Glutamatergic neuron (in vitro differentiated cells): ENCODE measurements at places on chromosomes 2 and 18. TPM values are rescaled to one million over a fixed set of nuclear protein-coding genes. Genes with fewer than 3 reads are reported as not detected.

DNA sequence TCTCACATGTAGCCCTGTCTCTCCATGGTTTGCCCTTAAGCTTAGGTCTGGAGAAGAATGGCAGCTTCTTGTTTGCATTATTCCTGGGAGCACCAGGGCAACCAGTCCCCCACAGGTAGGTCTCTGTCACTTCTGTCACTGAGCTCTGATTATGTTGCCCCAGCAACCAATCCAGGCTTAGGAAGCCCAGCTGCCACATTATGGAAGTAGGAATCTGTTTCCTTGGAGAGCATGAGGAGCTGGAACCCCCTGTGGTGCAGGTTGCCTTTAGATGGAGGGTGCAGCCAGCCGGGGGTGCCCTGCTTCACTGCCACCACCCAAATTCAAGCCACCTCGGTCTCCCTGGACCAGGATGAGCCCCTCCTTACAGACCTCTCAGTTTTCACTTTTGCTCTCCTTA is 4.8 kb downstream of the RESP18 start:
- DNase-seq, result no peak

DNA sequence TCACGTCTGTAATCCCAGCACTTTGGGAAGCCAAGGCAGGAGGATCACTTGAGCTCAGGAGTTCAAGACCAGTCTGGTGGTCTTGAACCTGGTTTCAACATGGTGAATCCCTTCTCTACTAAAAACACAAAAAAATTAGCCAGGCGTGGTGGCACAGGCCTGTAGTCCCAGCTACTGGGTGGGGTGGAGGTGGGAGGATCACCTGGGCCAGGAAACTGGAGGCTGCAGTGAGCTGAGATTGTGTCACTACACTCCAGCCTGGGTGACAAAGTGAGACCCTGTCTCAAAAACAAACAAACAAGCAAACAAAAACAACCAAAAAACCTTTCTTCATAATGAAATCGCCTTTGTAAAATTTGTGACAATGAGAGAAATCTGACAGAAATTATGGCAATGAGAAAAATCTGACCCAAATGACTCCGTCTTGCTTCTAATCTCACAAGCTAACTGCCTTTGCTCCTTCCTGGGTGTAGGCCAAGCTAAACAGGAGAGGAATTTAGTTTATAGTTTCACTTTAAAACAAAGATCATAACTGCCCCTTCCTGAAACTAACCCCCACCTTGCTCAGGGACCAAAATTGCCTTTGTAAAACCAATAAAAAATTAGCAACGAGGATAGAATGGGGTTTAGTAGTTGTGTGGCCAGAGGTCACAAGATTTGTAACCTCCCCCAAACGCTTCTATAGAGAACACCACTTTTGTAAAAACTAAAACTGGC is 60.7 kb upstream of the KIF5C start:
- no peak for DNase-seq

- DNase-seq, result no peak
These were observed 46.8 kb upstream of the ACTR3 start for GRCh38 chr2:113842919-113843736.

GRCh38 chr2:2881499-2881898 is 496.1 kb downstream of the EIPR1 start:
- DNase-seq, result no peak

DNA sequence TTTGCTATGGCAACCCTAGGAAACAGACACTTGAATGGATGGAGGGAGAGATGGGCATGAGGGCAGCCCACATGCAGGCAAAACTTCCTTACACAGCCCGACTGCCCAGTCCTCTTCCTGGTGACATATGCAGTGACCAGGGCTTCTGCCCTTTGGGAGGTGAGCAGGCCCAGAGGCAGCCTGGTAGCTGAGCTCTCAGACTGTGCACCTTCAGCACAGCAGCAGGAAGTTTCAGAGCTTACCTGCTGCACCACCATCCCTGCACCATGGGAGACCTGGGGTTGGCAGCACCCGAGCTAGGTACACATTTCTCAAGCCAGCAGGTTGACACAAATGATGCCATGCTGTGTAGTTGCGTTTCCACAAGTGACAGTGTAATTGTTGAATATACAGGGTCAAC is 97.6 kb upstream of the LMAN1 start:
- DNase-seq, result no peak

DNA sequence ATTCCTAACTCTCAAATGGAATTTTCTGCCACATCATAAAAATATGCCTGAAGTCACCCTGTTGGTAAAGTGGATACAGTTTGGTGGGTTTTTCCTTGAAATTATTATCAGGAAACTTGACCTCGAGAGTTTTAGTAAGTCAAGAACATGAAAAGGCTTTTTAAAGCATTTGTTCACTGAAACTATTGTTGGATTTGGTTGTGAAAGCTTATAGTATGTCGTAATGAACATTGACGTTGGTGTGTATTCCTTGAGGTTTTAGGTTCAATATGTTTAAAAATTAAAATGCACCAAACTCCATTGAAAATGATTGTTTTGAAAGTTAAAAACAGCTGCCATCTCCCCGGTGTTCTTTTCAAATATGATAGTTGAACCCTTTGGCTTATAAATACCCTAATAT is 30.8 kb downstream of the AOX1 start:
- DNase-seq, result no peak

The FBXO36 gene
- 3.4 TPM for total RNA-seq

The MAPK4 gene
- total RNA-seq, result 13.1 TPM

DNA sequence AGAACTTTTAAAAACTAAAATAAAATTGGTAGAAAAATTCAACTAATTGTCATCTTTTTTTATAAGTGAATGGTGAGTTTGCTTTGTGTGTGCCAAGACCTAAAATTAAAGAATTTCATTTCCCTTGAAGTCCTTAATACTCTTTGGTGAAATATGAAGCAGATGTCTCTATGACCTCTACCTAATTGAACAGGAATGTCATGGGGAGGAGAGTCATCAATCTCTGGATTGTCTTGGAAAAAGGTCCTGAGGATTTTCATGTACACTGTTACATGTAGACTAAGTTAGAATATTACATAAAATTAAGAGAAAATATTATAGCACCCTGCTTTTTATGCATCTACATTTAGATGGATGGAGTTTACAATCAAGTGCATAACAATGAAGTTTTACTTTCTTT is 177.9 kb upstream of the LRP1B start:
- no peak for DNase-seq

The LYPD6 gene
- total RNA-seq, result 1.5 TPM

DNA sequence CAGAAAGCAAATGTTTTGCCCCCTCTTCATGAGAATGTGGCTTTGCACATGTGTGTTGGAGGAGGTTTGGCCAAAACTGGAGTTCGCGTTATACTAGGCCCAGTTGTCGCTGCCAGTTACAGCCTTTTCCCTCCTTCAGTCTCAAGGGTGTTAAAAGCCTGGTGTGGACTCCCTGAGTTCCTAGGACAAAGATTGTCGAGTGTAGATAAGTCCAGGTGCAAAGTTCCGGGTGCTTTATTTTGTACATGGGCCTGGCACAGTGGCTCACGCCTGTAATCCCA is 542 bp upstream of the RNF103 start:
- DNase-seq, result no peak

The RSAD2 gene
- total RNA-seq, result not detected

DNA sequence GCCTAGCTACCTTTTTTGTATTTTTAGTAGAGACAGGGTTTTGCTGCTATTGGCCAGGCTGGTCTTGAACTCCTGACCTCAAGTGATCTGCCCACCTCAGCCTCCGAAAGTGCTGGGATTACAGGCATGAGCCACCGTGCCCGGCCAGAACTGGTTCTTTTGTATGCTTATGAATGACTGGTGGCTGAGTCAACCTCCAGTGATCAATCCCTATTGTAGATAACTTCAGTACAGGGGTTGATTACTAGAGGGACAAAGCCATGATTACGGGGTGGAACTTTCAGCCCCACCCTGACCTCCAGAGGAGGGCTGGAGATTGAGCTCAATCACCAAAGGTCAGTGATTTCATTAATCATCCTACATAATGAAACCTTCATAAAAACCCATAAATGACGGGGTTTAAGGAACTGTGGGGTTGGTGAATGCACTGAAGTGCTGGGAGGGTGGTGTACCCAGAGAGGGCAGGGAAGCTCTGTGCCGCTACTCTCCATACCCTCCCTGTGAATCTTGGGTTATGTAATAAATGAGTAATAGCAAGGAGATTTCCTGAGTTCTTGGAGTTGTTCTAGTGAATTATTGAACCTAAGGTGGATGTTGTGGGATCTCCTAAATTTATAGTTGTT is 281.8 kb upstream of the CXCR4 start:
- DNase-seq, result no peak

- no peak for DNase-seq
These were observed 68.4 kb downstream of the POLR1A start for GRCh38 chr2:86037141-86037794.

GRCh38 chr2:3254442-3254941 is 123.1 kb downstream of the EIPR1 start:
- DNase-seq, result no peak

The LIPT1 gene
- 4.3 TPM for total RNA-seq

GRCh38 chr2:20666005-20666303 is 990 bp upstream of the GDF7 start:
- no peak for DNase-seq

DNA sequence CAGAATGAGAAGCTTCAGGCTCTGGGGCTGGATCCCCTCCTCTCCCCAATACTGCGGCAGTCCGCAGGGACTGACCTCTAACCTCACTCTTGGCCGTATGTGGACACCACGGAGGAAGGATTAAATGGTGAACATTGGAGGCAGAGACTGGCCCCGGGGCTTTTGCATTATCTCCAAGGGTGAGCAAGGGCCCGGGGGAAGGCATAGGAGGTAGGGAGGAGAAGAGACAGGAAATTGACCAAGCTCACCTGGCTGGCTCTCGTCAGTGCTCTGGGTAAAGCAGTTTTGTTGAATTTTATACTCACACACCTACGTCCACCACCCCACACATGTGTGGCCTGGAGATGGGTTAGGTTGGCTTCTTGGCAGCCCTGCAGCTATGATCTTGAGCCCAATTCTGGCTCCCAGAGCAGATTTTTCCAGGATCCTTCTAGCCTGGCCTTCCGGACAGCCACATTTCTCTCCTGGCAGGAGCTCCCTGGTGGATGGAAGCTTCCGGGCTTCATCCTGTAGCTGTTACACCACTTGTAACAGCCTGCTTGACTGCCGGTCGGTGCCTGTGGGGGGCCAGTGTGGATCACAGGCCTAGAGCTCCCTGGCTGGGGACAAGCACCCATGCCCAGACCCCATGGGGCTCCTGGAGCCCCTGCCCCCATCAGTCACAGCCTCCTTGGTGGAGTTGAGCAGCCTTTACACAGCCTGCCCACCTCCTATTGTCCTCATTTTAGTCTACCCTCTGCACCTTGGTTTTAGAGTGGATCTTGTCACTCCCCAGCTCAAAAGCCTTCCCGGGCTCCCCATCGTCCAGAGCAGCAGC is 7.6 kb downstream of the ITM2C start:
- no peak for DNase-seq

GRCh38 chr2:105344704-105345345 is 7.5 kb downstream of the C2orf49 start:
- DNase-seq, result no peak
